Ecto neural progenitor cell (in vitro differentiated cells): ENCODE measurements at places on chromosomes 7 and 10.
A peak's percentile ranks its signal among the peaks of the same experiment; 100 is the strongest.

DNA sequence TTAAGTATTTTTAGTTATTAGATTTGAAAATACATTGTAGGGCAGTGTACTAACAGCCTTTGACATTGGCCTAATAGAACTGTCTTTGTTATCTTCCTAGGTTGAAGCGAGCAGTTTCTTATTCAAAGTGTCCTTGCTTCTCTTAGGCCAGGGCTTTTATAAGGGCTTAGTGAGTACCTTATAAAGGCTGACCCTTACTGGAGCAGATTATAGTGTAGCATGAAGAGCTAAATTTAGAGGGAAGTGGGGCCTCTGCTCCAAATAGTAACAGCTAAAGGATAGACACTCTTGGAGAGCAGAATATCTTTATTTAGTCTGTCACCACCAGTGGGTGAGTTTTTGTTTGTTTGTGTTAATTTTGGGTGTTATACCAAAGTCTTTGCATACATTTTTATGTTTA is 15.9 kb downstream of the BZW2 start:
- DNase-seq = no peak

- no peak for DNase-seq
Observed at GRCh38 chr7:54837168-54837567, 78.2 kb upstream of the SEC61G start.

DNA sequence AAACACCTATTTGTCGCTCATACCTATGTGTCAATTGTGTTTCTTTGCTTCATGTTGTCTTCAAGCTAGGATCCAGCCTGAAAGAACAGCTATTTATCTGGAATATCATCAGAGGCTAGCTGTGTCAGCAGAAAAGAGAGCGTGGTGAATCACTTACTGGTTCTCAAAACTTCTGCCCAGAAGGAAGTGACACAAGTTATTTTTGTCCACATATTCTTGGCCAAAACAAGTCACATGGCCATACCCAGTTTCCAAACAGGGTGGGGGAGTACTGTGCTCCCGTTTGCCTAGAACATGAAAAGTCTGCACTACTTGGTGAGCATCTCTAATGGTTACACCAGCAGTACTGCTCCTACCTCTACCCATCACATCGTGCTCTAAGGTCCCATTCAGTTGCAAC is 160.9 kb upstream of the CSTF2T start:
- no peak for DNase-seq

- DNase-seq = no peak
Observed at GRCh38 chr10:117318909-117319308, 56.3 kb downstream of the PDZD8 start.

GRCh38 chr7:7201578-7202374 is 19.4 kb downstream of the C1GALT1 start:
- DNase-seq = peak; percentile 55

DNA sequence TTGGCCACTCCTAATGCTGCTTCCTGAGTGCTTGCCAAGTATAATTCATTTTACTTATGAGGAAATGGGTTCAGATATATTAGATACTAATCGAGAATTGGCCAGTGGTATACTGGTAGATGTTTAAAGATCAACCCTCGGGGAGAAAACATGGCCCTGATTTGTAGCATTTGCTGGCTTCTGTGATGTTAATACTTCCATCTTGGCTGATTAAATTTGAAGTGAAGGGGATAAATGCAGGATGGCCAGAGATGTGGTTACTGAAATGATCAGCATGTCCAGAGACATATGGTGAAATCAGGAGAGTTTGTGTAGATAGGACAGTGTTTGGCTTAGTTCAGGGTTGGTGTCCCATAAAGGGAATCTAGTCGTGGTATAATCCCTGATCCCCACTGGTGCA is 11.2 kb downstream of the UBE2D4 start:
- DNase-seq = no peak

GRCh38 chr10:122557516-122557915 is 3.0 kb upstream of the DMBT1 start:
- no peak for DNase-seq

GRCh38 chr10:6473430-6473829 is 106.6 kb downstream of the PRKCQ start:
- DNase-seq = no peak

DNA sequence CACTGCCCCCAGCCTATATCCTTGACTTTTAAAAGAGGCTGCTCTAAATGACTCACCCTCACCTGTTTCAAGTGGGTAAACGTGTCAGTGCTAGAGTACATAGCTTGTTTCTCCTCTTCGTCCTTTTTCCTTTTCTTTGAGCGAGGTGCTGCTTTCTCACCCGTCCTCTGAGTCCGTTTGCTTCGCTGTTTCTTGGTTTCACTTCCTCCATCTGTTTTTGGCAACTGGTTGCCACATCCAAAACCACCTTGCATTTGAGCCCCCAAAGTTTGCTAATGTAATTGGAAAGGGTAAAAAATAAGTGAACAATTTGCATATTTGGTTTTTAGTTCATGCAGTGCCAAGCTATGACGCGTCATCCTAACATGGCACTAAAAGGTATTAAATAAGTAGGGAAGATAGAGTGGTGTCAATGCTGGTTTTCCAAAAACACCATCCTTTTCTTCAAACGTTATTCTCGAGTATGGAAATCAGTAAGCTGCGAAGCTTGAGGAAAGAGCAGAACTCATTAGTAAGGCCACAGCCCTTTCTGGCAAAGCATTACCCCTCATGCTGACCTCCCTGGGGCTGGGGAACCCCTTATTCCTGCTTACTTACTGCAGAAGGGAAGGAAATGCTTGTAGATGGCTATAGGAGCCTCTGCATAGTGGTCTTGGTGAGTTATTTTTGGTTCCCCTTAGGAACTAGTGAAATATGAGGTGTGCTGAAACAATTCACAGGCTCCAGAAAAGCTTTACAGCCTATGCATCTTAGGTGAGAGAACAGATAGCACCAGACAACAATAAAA is 133.5 kb downstream of the GALNT11 start:
- DNase-seq = no peak

- peak; percentile 32 for DNase-seq
Observed at GRCh38 chr7:117273814-117274225, 49.0 kb downstream of the WNT2 start.

DNA sequence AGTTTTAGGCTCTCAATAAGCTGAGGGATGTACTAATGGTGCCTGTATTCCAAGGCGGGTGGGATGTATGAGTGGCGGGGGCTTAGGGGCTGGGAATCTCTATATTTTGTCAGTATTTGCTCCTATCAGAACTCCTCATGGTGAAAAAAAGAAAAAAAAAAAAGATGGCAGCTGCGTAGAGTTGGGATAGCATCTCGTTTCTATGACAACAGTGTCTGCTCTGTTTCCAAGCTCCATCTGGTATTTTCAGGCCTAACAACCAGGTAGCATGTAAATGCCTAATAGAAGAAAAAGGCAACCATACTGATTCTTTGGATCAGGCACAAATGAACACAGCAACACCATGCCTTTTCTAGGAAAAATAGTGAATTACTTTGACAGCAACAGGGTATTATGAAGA is 11.7 kb upstream of the CCDC172 start:
- DNase-seq = no peak
